ENCODE measurements at places on chromosomes 12 and 14.

- DNase-seq: peak; percentile 12
Measured at GRCh38 chr12:70733385-70733784, 96.2 kb upstream of the PTPRB start.

DNA sequence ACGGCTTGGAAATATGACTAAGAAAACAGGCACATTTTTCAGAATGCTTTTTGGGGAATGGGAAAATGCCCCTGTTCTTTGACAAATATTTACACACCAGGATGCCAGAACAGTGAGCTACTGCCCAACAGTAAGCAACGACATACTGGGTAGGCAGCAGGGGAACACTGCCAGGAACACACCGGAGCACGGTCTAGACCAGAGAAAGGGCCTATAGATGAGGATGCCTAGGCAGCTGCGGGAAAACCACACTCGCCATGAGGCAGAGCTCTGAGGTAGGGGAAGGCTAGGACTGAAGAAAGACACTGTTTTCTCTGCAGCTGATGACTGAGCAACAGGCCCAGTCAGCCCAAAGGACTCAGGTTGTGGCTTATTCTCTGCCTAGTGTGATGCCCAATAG lies 45.9 kb upstream of the COL2A1 start:
- no peak for DNase-seq

- no peak for DNase-seq
Measured at GRCh38 chr14:103008768-103009357, 48.5 kb downstream of the CDC42BPB start.

GRCh38 chr12:116656306-116656705 lies 81.6 kb downstream of the SPRING1 start:
- no peak for DNase-seq

- peak; percentile 82 for DNase-seq
Measured at GRCh38 chr14:69716478-69717187, 50.3 kb upstream of the SRSF5 start.

- DNase-seq: no peak
Measured at GRCh38 chr14:75370416-75371205, 57.2 kb upstream of the JDP2 start.

GRCh38 chr14:58107947-58108552 lies 44.0 kb downstream of the ARMH4 start:
- DNase-seq: peak; percentile 17

GRCh38 chr14:56324856-56325699 lies 206.9 kb downstream of the PELI2 start:
- no peak for DNase-seq

DNA sequence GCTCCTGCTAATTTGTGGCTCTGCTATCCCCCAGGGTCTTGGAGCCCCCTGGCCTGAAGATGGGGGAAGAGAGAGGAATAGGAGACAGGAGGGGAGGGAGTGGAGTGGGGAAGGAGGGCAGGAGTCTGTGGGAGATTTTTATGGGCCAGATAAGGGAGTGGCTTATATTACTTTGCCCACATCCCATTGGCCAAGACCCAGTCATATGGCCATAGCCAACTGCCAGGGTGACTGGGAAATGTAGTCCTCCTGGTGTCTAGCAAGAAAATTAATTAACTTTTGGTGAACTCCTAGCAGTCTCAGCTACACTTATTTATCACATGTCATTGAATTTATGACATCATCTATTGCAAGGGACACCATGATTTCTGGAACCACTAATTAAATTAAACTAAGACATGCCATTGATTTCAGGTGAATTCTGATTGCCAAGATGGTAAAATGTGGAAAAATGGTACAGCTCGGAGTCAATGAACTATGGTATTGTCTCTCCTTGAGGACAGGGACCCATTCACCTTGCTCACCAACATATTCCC lies 50.3 kb downstream of the ESRRB start:
- no peak for DNase-seq

GRCh38 chr14:50148799-50149198 lies 32.4 kb upstream of the VCPKMT start:
- DNase-seq: no peak

GRCh38 chr14:89702876-89703200 lies 251.7 kb downstream of the EFCAB11 start:
- no peak for DNase-seq
